ENCODE measurements at places on chromosomes 12 and 14.

DNA sequence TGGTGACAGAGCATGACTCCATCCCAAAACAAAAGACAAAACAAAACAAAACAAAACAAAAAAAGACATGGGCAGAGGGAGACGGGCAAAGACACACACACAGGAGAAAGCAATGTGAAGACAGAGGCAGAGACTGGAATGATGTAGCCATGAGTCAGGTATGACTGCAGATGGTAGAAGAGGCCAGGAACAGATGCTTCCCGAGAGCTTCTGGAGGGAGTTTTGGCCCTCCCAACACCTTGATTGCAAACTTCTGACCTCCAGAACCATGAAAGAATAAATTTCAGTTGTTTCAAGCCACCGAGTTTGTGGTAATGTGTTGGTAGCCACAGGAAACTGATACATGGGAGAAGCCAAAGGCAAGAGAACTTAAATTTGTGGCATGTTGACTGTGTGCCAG, 27.1 kb downstream of the VWF start:
- H3K4me1 ChIP-seq, result peaks cover 10% of the 10 kb centered on the region
- H3K4me3 ChIP-seq, result no peak overlapping the region
- DNase-seq, result no peak
- no peak overlapping the region for H3K27ac ChIP-seq
- H3K36me3 ChIP-seq, result no peaks in the 10 kb centered on the region

DNA sequence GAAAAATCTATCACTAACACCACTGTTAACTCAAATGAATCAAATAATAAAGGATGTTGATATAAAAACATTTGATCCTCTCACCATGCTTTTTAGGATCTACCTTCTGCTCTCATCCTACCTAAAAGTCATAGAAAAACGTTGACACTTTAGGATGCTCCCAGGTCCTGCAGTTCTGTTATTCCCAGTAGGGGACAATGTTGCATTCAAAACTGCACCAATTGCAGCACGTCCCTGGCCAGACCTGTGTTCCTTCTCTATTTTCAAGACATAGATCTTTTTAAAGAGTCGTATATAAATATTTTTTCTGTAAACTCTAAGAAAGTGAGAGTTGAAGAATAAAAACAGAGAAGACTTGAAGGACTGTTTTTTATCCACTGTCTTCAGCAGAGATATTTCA, 8.8 kb downstream of the AICDA start:
- no peak for DNase-seq
- H3K4me1 ChIP-seq, result no peaks in the 10 kb centered on the region

DNA sequence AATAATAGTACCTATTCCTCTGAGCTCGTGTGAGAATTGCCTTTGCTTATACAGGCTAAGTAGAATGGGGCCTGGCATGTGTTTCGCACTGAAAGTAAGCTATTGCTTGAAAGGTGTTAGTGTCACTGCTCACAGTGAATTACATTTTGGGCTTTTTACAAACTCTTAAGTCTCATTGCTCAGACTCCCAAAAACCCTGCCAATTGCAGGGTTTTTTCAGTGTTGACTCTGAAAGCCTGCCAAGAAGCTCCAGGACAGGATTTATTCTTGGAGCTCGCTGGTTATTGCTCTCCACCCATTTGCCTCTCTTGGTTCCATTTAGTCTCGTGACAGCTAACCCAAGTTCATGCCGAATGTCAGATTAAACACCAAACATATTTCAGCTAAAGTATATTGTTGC, 39.8 kb downstream of the NOPCHAP1 start:
- no peak overlapping the region for H3K27ac ChIP-seq
- H3K4me1 ChIP-seq, result no peaks in the 10 kb centered on the region
- H3K36me3 ChIP-seq, result no peaks in the 10 kb centered on the region
- H3K4me3 ChIP-seq, result no peak overlapping the region
- H3K27me3 ChIP-seq, result no peaks in the 10 kb centered on the region
- no peak for DNase-seq

GRCh38 chr12:11171969-11172675, 1.1 kb downstream of the SMIM10L1 start:
- H3K27me3 ChIP-seq, result no peaks in the 10 kb centered on the region
- H3K4me3 ChIP-seq, result peak overlapping the region; percentile 94
- H3K36me3 ChIP-seq, result peaks cover 18% of the 10 kb centered on the region
- no peak for DNase-seq
- H3K27ac ChIP-seq, result peak overlapping the region; percentile 99

- no peaks in the 10 kb centered on the region for H3K27me3 ChIP-seq
- H3K36me3 ChIP-seq, result peaks cover 2% of the 10 kb centered on the region
- no peak overlapping the region for H3K27ac ChIP-seq
- H3K4me1 ChIP-seq, result peaks cover 8% of the 10 kb centered on the region
These were observed 9.6 kb downstream of the PUS7L start for GRCh38 chr12:43749016-43749415.

- H3K36me3 ChIP-seq, result no peaks in the 10 kb centered on the region
- no peak overlapping the region for H3K27ac ChIP-seq
- no peak for DNase-seq
- H3K4me3 ChIP-seq, result no peak overlapping the region
- no peaks in the 10 kb centered on the region for H3K27me3 ChIP-seq
These were observed 271.0 kb downstream of the ALG10B start for GRCh38 chr12:38587594-38587993.

- peaks cover 41% of the 10 kb centered on the region for H3K4me1 ChIP-seq
- DNase-seq, result no peak
- H3K27me3 ChIP-seq, result no peaks in the 10 kb centered on the region
- H3K27ac ChIP-seq, result peak overlapping the region; percentile 99
- H3K36me3 ChIP-seq, result no peaks in the 10 kb centered on the region
- H3K4me3 ChIP-seq, result no peak overlapping the region
These were observed 3.2 kb downstream of the BIN2 start for GRCh38 chr12:51320695-51321320.

- H3K27ac ChIP-seq, result no peak overlapping the region
- H3K4me3 ChIP-seq, result no peak overlapping the region
- no peaks in the 10 kb centered on the region for H3K36me3 ChIP-seq
- H3K27me3 ChIP-seq, result no peaks in the 10 kb centered on the region
- no peak for DNase-seq
- H3K4me1 ChIP-seq, result no peaks in the 10 kb centered on the region
These were observed 175.6 kb upstream of the FAR2 start for GRCh38 chr12:28973491-28973890.

- peaks cover 7% of the 10 kb centered on the region for H3K27me3 ChIP-seq
- no peak for DNase-seq
- no peaks in the 10 kb centered on the region for H3K36me3 ChIP-seq
These were observed 19.6 kb upstream of the PWP1 start for GRCh38 chr12:107666009-107666408.

Data from spleen (tissue), 13 donors.